ENCODE measurements at places on chromosomes 16 and 17. TPM values are rescaled to one million over a fixed set of nuclear protein-coding genes. Genes with fewer than 3 reads are reported as not detected.

Gene FBXL19
- total RNA-seq = 76.8 TPM

Gene NKD1
- total RNA-seq = 31.3 TPM

Gene ADORA2B
- 0.32 TPM for total RNA-seq

Gene SECTM1
- 0.29 TPM for total RNA-seq

Gene WSCD1
- total RNA-seq = 35.6 TPM

Gene CPHXL2
- total RNA-seq = not detected

Gene UTS2R
- total RNA-seq = 7.2 TPM

Gene TEX14
- 0.20 TPM for total RNA-seq

Gene STAC2
- total RNA-seq = 1.8 TPM

Gene KRT14
- not detected for total RNA-seq

Gene CLDN6
- 31.1 TPM for total RNA-seq

Gene CTRB2
- not detected for total RNA-seq

Gene KRTAP4-3
- not detected for total RNA-seq

All from glutamatergic neuron (in vitro differentiated cells).